ENCODE measurements at places on chromosomes 6 and 20.
A peak's percentile ranks its signal among the peaks of the same experiment; 100 is the strongest.

DNA sequence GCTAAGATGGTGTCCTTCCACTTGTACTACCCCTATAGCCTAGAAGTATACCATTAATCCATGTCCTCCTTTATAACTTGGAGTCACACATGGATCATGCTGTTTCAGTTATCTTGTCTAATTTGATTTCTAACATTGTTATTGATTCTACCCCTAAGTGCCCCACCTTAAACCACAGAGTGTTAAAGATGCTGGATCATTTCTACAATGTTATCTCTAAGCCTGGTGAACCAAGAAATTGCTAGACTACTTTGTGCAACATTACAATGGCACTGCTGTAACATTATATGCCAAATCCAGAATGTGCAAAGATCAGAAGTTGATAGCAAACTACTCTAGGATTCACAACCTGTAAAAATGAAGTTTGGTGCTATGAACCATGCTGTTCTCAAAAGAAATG is 1.7 kb downstream of the CGA start:
- peak; percentile 2 for DNase-seq

GRCh38 chr6:164048840-164049516 is 634.5 kb downstream of the QKI start:
- DNase-seq = peak; percentile 42

- DNase-seq = no peak
These were observed 40.0 kb downstream of the PLAGL2 start for GRCh38 chr20:32167552-32167951.

- DNase-seq = no peak
These were observed 35.2 kb upstream of the EPHA7 start for GRCh38 chr6:93454533-93454932.

DNA sequence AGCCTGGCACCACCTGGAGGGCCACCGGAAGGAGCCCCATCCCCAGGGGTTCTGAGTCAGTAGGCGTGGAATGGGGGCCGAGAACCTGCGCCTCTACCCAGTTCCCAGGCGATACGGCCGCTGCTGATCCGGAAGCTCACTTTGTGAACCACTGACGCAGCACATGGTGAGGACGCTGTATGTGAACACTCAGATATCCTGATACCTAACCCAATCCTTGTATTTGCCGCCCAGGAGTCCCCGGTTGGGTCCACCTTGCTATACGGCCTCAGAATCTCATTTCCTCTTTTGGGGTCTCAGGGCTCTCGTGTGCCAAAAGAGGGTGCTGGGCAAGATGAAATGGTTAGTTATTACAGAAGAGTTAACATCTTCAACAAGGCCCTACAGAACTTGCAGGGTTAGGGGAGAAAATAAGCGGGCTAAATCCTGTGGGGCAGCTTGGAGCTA is 604 bp upstream of the RAB5IF start:
- DNase-seq = no peak

DNA sequence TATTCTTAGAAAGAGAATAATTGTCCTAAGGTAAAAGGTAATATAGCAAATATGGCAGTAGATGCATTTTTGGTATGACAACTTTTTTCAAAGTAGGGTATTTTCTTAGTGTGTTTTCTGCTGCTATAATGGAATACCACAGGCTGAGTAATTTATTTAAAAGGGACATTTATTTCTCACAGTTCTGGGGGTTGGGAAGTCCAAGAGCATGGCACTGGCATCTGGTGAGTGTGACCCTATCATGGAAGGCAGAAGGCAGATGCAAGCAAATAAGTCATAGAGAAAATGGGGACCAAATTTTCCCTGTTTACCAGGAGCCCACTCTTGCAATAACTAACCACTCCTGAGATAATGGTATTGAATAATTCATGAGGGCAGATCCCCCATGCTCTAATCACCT is 922.5 kb upstream of the MAN1A1 start:
- DNase-seq = no peak

DNA sequence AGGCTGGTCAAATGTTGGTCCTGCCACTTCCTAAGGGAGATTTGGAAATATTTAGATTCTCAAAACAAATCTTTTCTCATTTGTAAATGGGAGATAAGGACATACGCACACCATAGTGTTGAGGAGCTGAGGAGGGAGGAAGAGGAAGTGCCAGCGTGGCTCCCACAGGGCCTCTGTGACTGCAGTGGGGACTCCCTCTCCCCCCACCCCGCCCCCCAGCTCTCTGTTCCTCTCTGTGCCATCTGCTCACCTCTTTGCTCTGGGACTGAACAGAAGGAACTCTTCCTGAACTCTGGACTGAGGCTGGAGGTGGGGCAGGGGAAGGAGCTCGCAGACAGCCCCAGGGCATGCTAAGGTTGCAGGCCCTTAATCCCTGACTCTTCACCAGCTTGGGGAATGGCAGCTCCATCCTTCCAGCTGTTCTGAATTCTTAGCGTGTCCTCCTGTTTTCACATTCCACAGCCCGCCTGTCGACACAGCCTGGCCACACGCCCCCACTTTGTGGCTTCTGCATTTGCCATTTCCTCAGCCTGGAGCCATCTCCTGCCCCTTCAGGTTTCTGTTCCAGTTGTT is 11.4 kb downstream of the DDX27 start:
- DNase-seq = no peak

DNA sequence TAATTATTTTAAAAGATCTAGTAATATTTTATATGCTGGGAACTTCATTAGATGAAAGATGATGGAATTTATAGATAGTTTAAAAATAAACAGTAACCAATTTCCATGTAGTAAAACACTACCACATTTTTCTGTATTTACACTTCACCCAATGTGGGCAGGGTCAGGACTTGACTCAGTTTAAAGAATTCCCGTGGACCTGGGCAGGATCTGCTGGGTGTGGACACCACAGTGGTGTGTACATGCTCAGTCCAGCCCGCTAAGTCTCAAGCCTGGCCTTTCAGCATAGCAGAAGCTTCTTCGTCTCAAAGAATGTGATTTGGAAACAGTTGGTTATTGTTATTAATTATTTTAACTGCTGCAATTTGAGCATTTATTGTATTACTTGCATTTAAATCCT is 364.2 kb downstream of the SYNE1 start:
- DNase-seq = peak; percentile 75

DNA sequence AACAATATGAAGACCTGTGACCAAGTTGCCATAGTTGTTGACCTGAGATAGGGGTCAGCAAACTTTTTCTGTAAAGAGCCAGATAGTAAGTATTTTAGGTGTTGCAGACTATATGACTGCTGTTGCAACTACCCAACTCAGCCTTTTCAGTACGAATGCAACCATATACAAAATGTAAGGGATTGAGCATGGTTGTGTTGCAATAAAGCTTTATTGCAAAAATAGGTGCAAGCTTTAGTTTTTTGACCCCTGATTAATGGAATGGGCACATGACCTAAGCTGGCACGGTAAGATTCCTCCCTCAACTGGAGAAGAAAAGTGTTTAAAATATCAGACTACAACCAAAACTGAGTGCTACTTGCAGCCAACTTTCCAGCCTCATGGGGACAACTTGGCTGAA is 17.3 kb upstream of the EPM2A start:
- DNase-seq = no peak

DNA sequence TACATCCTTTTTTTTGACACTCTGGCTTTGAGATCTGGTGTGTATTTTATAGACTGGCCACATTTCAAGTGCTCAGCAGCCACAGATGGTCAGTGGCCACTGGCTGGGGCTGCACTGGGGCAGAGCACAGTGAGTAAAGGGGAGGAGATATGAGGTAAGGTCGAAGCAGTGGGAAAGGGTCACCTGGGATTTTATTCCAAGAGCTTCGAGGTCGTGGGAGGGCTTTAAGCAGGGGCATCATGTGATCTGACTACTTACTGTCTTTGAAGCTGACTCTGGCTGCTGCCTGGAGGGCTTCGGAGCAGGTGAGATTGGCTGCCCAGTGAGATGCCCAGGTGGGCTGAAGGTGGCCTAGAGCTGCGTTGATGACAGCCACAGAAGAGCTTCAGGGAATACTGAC is 6.7 kb downstream of the C20orf203 start:
- DNase-seq = no peak

GRCh38 chr6:170082067-170082466 is 208.8 kb downstream of the DLL1 start:
- DNase-seq = no peak

GRCh38 chr6:105095139-105095538 is 84.7 kb downstream of the POPDC3 start:
- DNase-seq = no peak

DNA sequence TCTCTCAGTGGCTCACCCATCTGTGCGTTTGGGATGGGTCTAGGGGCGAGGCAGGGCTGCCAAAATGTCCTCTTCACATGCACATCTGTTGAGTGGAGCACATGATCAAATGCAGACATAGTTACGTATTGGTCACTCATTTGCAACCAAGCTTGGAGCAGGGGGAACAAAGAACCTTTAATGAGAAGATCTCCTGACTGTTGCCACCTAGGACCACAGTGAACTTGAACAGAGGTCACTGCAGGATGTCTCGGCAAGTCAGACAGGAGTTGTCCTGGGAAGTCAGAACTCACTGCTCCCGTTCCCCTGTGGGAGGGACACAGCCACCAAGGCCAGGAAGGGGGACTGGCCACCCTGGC is 73.4 kb downstream of the SSR1 start:
- no peak for DNase-seq

- peak; percentile 2 for DNase-seq
These were observed 109.9 kb downstream of the SLC24A3 start for GRCh38 chr20:19322061-19322985.

DNA sequence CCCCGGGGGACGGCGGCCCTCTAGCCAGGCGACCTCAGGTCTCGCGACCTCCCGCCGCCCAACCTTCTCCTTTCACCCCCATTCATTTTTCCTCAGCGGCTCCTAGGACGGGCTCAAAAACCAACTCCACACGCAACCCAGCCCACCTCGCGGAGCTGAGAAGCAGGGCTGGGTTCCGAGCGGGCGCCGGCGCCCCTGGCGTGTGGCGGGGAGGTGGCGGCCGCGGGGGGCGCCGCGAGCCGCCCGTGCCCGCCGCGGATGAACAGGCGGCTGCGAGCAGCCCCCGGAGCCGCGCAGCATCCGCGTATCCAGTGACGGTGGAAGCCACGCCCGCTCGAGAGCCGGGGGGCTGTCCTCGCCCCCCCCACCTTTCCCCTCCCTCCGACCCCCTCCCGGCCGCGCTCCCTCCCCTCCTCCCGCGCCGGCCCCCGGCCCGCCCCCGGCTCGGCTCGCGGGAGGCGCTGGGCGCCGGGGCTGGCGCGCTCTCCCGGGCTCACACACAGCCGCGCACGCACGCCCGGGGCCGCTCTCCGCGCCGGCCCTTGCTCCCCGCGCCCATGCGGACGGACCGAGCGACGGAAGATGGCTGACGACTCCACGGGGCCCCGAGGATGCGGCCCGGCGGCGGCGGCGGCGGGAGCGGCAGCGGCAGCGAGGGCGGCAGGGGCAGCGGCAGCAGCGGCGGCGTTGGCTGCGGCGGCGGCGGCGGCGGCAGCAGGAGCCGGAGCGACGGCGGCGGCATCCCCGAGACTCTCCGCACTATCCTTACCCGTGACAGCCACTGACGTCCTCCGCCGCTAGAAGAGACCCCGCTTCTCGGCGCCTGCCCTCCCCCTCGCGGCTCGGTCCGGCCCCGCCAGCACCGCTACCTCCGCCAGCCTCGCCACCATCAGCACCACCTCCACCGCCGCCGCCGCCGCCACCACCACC is at the start of gene SOBP:
Gene SOBP (plus strand): TSS at position 482 of the 930 bp plus-strand sequence. CDS start 500 bp downstream, outside the sequence.
- peak; percentile 38 for DNase-seq
